Cardiac fibroblast (primary cell): ENCODE measurements at places on chromosomes 12 and 14.

DNA sequence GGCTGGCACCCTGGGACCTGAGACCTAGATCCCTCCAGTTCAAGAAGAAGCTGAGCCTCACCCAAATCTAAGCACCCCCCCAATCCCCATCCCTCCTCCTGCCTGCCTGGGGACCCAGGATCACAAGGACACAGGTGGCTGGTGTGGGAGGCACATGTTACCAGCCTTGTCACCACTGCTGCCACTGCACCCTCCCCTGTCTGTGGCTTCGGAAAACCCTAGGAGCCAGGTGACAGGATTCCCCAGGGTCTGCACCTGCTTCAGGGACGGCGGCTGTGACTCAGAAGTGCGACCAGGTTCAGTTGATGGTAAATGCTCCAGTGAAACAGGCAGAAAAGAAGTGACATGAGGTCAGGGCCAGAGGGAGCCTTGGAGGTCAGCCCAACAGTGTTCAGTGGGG lies 62.8 kb upstream of the FAM222A start:
- no peak for DNase-seq

DNA sequence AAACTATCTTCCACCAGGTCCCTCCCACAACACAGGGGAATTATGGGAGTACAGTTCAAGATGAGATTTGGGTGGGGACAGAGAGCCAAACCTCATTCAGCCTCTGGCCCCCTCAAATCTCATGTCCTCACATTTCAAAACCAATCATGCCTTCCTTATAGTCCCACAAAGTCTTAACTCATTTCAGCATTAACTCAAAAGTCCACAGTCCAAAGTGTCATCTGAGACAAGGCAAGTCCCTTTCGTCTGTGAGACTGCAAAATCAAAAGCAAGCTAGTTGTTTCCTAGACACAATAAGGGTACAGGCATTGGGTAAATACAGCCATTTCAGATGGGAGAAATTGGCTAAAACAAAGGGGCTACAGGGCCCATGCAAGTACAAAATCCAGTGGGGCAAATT lies 147.6 kb downstream of the RAD51B start:
- DNase-seq = no peak

- DNase-seq = peak; percentile 67
These were observed 1.5 kb downstream of the MLH3 start for GRCh38 chr14:75049731-75050201.

DNA sequence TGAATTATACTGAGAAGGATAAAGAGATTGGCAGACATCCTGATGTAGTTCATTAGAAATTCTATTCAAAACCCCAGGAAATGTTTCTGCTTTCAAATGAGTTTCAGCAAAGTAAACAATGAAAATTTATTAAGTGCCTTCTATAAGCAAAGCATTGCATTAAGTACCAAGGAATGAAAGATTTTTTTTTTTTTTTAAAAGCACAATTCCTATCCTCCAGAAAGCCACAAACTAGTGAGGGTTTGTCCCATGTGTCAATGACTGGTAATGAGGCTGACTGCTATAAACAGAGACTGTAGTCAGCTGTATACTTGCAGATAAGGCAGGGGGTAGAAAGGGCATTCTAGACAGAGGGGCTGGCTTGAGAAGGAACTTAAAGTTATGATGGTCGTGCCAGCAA lies 6.7 kb downstream of the ANO4 start:
- DNase-seq = no peak

DNA sequence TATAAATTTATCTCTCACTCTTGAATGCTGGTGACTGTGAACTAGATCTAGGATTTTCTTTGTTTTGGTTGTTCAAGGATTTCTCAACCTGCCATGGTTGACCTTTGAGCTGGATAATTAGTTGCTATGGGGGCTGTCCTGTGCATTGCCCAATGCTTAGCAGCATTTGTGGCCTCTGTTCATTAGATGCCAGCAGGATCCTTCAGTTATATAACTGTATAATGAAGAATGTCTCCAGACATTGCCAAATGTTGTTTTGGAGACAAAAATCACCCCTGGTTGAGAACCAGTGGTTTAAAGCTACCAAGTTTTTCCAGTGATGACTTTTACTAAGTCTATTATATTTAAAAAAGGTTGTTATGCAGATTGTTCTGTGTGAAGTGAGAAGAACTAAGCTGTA lies 147.9 kb upstream of the STXBP6 start:
- DNase-seq = no peak

DNA sequence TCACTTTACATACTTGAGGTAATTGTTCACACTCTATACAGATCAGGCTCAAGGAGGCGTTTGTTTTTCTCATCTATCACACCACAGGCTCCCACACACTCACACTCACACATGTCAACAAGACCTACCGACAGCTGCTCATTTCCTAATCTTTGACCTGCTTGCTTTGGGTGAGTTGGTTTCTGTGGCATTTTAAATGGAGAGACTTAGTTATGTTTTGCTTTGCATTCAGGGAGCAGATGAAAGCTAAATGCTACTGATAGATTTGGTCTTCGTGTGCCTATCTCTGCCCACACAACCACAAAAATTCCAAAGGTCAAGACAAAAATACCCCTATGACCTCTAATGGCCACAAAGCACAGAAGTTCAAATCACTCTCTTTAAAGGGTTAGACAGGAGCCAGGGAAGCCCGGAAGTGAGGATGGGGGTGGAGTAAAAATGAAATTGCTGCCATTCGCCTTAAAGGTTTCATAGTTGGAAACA lies 203.5 kb upstream of the G2E3 start:
- peak; percentile 6 for DNase-seq

DNA sequence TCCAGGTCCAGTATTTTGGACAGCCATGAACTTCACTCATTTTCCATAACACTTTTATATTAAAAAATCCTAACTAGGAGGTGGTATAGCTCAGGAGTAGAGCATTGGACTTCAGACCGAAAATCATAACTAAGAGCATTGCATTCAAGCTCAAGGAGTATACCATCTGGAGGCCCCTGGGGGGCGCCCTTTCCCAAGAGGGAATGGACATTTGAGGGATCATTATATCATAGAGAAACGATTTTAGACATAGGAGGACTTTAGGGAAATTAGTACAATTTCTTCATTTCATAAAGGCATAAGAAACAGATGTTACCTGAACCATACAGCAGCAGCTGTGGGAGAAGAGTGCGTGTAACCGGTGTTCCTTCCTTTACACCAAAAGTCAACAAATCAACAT lies 5.2 kb upstream of the ATG14 start:
- peak; percentile 36 for DNase-seq

DNA sequence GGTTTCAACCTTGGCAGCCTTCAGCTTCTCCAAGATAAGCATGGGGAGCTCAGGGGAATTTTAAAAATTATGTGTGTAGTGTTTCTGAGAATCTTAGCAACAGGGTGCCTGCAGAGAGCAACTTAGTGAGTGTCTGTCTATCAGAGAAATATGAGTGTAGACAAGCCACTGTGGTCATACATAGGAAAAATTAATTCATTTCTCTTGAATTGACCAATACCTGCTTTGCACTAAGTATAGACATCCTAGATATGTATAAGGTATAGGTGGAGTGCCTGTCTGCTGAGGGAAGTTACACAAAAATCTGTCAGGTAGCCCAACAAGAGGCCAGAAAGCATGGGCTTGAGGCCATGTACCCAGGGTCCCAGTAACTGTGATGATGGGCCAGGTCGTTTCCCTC lies 20.7 kb downstream of the HELB start:
- no peak for DNase-seq

DNA sequence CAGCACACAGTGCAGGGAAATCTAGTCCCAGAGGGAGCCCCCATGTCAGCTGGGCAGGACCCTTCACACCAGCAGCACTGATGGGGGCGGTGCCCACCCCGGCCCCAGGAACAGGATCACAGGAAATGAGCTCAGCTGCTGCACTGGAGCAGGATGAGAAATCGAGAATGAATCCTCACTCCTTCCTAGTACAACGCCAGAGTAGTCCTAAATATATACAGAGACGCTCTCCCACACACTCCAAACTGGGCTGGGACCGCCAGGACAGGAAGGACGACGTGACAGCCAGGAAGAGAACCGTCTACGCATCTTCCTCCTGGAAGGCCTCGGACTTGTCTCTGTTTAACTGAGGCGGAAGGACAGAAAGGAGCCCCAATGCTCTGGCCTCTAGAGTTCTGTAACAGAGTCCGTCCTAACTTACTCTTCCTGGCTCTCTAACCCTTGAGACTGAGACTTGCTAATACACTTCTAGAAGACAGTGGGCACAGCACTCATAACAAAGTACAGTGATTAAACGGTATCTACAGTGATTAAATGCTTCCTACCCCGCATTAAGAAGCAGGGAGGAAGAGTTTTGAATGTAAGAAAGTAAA lies 33.4 kb downstream of the CDC42BPB start:
- DNase-seq = peak; percentile 69

- no peak for DNase-seq
These were observed 58.1 kb downstream of the FSCB start for GRCh38 chr14:44448951-44449358.

- DNase-seq = peak; percentile 92
These were observed 40.0 kb downstream of the OSBPL8 start for GRCh38 chr12:76519538-76519937.

DNA sequence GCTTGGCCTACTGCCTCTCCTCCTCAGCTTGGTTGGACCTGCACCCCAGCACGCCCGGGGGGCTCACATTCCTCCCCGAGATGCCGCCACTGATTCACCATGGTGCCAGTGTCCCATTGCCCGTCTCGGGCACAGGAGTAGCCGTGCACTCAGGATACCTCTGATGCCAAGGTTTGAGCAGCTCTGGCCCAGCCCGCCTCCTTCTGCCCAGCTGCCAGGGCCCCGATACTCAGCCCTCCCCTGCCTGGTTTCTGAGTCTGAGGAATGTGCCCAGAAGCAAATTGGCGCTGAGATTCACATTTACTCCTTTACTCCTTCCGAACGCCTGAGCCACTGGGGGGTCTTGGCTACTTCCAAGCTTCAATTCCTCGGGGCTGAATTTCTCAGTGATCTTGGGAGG lies 63.5 kb downstream of the NINJ2 start:
- DNase-seq = no peak

DNA sequence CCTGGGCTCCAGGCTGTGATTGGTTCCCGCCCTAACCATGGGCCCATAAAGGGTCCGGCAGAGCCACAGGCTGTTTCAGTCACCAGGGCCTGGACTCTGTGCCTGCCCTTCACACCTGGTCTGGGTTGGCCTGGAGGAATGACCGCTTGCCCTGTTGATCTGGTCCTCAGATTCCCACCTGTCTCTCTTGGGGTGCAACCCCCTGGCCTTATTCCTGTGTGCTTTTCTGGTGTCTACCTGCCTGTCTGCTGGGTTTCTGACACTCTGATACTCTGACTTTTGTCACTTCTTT lies 2.9 kb upstream of the KRT83 start:
- DNase-seq = no peak

DNA sequence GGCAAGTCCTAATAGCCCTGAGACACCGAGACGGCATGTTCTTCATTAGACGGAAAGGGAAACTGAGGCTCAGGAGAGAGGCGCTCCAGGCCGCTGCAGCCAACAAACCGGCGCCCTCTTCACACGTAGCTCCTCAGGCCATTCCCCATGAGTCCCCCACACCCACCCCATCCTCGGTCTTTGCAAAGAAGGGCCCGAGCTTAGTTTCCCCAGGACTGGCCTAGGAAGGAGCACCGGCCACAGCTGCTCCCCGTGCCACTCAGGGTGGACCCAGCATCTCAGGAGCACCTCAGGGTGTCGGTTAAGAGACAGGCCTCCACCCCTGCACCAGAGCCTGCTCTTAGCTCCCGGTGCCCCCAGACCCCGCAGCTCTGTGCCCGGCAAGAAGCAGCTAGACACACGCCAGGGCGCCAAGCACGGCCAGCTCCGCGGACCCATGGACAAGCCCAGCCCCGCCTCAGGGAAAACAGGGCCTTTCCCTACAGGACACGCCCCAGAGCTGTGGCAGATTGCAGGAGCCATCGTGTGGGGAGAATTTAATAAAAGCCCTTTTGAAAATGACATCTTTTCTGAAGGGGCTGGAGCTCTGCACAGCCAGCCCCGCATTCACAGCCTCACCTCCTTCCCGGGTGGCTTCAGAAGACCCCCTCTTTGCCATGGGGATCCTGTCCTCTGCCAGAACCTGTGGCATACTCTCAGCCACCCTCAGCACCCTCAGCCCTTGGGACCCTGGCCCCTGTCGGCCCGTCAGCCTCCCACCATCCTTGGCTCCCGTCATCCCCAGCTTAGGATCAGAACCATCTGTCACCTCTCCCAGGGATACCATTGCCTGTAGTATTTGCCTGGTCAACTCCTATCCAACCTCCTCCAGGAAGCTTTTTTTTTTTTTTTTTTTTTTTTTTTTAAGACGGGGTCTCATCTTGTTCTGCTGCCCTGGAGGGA lies 59.7 kb downstream of the LGMN start:
- no peak for DNase-seq

DNA sequence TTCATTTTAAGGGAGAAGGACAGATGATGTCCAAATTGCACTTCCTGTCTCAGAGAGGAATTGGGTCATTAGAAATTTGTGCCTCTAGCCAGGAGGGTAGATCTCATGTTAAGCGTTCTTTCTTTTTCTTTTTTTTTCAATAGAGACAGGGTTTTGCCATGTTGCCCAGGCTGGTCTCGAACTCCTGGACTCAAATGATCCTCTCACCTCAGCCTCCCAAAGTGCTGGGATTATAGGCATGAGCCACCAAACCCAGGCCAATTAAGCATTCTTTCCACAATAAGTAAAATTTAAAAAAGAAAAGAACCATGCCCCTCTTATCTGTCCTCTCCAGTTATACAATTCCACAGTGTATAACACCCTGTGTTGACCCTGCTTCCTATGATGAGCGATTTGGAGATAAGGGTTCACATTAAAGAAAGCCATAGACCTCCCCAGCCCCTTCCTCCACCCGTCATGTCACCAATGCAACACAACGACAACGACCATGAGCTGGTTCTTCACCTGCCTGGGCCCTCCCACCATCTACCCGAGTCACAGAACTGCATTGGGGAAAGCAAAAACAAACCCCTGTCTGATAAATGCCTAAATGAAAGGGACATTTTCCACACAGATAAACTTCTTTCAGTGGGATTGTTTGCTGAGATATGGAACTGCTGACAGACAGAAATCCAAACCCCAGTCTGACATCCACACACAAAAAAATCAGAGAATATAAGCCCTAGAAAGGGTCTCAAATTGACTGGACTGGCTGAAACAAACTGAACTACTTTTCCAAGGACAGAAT lies 37.3 kb downstream of the SSH1 start:
- DNase-seq = no peak
